Stimulated activated CD4-positive, alpha-beta T cell treated with anti-CD3 and anti-CD28 coated beads, TNF-alpha, amount 100 ng/mL, for 24 hours (primary cell): ENCODE measurements at places on chromosomes 4 and X.

DNA sequence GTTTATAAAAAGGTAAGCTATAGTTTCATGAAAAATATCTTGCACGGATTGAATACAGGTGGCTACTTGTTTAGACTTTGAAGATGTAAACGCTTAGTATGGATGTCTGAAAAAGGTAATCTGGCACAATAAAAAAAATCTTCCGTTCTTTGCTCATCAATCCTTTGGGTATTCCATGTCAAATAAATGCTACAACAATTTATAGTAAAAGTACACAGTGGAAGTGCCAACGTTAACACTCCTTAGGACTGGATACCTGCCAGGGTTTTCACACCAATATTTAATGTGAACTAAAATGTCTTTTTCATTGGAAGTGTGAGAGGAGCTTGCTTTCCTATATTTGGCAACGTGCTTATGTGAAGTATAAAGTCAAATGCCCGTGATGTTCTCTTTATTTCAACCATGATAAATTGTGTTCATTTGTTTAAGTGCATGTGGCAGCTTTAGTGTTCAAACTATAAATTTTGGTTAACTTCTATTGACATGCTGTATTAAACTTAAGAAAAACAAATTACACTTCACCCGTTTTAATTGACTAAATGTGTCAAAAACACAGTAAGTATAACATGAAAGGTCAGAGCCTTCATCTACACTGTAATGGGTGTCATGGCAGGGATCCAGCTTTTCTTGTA, 121.7 kb upstream of the HAND2 start:
- DNase-seq: no peak

GRCh38 chrX:49247346-49247745, 12.1 kb downstream of the CCDC22 start:
- DNase-seq: no peak

- no peak for DNase-seq
Measured at GRCh38 chrX:97229318-97229717, 345.6 kb downstream of the RPA4 start.

DNA sequence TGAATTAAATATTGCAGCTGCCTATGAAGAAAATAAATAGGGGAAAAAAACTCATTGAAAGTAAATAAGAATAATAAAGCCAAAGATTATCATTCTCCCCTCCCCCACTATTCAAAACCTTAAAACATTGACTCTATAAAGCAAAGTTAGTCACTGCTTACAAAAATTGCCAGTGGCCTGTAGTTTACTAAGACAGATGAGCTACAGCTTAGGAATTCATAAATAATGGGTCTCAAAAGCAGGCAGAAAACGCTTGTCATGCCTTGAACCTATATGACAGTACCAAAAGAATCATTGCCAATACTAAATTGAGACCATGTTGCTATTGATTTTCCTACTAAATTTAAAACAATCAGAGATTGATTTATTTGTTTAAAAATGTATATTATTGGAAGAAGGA, 78.9 kb downstream of the SLC10A7 start:
- no peak for DNase-seq

GRCh38 chr4:69600013-69600412, 39.4 kb downstream of the UGT2A2 start:
- DNase-seq: no peak

GRCh38 chrX:130885996-130886395, 17.0 kb downstream of the ENOX2 start:
- no peak for DNase-seq

- DNase-seq: no peak
Measured at GRCh38 chr4:14864365-14865030, 137.8 kb upstream of the CPEB2 start.
